ENCODE measurements at places on chromosomes 7 and 10. TPM values are rescaled to one million over a fixed set of nuclear protein-coding genes. Genes with fewer than 3 reads are reported as not detected.

Gene INHBA
- 21.2 TPM for total RNA-seq

Gene TLX1
- not detected for total RNA-seq

Gene PMPCB
- 41.1 TPM for total RNA-seq

Gene EDRF1
- total RNA-seq, result 23.6 TPM

Gene CFAP43
- total RNA-seq, result not detected

Data from vein endothelial cell (primary cell).